Kidney (tissue), 22 donors: ENCODE measurements at places on chromosomes 16 and 17.

DNA sequence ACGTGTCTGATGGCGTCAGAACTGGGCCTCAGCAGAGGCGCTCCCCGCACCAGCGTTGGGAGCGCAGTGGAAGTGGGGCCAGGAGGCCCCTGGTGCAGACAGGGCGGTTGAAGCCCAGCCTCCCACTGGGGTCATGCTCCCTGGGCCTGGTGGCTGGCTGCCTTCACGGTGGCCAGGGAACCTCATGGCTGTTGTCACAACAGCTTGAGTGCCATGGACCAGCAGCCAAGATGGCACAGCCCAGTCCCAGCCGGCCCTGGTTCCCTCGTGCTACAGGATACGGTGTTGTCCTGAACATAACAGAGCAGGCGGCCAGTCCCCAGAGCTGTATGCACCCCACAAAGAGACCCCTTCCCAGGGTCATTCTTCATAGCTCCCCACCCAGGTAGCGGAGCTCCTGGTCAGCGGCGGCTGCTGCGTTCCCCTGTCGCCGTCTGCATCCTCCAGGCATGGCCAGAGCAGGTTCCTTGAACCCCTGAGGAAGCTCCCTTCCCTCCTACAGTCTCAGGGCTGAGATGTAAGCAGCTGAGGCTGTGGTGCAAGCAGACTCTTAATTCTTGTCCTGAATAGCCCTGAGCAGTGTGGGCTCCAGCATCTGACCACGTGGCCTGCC lies 29.7 kb downstream of the NME3 start:
- DNase-seq: no peak

DNA sequence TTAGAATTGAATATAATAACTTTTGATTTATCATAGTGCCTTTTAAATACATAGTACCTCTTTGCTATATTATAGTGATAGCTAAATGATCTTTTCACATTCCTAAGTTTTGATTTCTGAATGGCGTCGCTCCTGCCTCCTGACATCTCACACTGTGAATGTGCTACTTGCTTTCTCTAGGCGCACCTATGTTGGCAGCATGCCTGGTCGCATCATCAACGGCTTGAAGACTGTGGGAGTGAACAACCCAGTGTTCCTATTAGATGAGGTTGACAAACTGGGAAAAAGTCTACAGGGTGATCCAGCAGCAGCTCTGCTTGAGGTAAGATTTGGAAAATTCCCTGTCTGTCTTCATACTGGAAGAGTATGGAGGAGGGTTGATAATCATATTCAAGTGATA lies 29.8 kb upstream of the ABCC11 start:
- DNase-seq: no peak

DNA sequence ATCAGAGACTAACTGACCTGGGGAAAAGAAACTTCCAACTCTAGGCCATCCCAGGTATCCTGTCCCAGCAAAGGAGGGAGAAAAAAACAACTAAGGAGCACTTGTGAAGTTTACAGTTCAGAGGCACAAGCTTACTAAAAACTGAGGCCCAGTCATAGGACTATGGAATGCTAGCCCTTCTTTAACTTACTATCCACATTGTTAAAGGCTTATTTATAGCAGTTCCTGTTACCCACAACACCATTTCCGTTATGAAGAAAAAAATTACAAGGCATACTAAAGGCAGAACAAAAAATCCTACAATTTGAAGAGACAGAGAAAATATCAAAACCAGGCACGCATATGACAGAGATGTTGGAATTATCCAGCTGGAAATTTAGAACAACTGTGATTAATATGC lies 159.1 kb downstream of the CDH11 start:
- DNase-seq: no peak

DNA sequence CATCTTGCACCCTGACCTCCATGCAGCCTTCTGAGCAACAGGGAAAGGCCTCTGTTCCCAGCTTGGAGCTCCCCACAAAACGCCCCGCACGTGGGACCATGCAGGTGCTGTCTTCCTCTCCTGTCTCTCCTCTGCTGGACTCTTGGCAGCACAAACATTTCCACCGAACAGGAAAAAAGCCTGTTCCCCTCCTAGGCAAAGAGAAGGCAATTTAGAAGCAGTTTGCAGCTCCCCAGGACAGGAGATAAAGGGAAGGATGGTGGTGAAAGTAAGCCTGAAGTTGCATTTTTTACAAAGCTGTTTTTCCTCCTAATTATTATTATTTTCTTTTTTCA lies 7.7 kb upstream of the CIBAR2 start:
- DNase-seq: no peak

DNA sequence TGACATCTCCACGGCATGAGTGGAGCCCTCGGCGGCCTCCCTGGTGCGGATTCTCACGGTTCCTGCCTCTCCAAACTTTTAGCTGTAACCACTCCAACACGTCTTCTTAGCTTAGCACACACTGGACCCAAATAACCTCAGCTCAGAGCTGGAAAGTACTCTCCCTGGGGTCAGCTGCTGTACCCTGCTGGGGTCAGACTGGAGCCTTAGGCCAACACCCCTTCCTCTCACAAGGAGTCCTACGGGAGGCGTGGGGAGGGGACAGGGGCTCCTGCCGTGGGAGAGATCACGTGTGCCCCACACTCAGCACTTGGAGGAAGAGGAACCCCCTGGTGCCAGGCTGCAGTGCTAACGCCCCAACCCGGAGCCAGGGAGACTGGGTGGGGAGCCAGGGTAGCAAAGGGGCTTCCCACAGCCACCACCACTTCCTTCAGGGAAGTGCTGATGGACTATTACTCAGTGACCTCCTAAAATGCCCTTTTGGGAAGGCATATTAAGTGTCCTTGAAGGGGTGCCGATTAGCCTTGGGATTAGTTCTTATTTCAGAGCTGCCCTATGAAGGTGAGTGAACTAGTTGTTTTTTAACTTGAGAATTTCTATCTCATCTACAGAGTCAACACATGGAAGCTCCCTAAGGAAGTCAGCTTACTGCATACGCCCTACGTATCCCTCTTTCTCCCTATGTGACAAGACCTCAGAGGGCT lies 124.0 kb downstream of the HIC1 start:
- peak; percentile 23 for DNase-seq

- no peak for DNase-seq
These were observed 16.3 kb downstream of the C16orf46 start for GRCh38 chr16:81060576-81061306.

DNA sequence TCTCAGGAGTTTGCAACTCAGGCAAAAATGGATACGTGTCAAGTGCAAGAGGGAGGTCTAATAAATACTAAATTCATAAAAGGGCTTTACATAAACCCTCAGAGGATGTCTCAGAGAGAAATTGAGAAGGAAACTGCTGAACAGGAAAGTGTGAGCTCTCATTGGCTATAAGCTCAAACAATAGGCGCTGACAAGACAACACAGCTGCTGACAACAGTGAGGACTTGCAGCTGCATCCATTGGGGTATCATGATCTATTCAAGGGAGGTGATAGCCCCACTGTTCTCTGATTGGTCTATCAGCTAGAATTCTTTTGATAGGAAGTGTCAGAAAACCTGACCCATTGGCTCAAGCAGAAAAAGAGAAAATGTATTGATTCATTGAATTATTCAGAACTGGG lies 187.2 kb downstream of the CBLN1 start:
- DNase-seq: no peak

GRCh38 chr16:58124601-58124915 lies 4.6 kb downstream of the CFAP20 start:
- DNase-seq: no peak

- DNase-seq: no peak
These were observed 1.8 kb downstream of the CDH8 start for GRCh38 chr16:62034231-62035114.

DNA sequence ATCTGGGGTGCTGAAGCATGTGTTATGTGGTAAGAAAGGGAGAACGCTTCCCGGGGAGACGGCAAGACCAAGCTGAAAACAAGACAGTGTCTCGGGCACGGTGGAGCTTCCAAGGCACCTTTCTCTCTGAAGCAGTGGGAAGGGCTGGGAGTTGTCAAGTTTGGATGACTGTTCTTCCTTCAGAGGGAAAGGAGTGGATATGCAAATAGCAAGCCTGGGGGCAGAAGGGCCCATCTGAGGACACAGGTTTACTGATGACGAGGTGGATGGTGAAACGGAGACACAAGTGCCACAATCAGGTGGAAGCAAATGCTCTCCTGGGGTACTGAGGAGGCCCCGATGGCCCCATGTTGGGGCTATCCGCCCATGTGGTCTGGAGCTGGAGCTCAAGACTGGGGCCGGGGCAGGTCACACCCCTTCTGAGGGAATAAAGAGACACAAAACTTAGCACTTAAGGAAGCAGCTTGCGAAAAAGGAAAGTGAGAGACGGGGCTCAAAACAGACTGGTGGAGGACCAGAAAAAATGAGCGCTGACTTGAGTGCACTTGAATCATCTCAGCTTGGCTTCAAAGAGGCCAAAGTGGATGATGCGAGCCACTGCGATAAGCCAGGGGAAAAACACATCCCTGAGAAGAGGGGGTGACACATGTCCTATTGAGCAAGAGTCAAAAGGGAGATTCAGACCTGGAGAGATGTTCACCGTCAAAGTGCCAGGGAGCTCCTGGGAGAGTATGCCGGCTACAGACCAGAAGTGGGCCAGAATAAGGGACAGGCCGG lies 34.8 kb upstream of the MTSS2 start:
- no peak for DNase-seq

GRCh38 chr17:75517297-75517865 lies 1.1 kb downstream of the TSEN54 start:
- DNase-seq: no peak

DNA sequence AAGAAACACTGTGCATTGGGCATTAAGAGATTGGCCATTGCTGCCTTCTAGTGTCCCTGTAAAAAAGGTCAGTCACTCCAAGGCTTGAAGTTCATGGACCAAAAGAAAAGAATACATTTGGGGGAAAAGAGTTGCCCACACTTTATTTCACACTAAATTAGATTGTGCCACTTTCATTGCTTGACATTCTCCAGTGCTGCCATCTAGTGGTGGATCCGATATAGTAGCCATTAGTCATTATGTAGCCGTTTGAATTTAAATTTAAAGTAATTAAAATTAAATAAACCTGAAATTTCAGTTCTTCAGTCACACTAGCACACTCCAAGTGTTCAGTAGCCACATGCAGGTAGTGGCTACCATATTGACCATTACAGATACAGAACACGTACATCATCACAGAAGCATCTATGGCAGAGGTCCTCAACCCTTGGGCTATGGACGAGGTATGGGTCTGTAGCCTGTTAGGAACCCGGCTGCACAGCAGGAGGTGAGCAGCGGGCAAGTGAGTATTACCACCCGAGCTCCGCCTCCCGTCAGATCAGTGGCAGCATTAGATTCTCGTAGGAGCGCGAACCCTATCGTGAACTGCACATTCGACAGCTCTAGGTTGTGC lies 21.9 kb upstream of the CDH5 start:
- DNase-seq: no peak

GRCh38 chr17:68462381-68463210 lies 5.3 kb upstream of the WIPI1 start:
- peak; percentile 96 for DNase-seq

DNA sequence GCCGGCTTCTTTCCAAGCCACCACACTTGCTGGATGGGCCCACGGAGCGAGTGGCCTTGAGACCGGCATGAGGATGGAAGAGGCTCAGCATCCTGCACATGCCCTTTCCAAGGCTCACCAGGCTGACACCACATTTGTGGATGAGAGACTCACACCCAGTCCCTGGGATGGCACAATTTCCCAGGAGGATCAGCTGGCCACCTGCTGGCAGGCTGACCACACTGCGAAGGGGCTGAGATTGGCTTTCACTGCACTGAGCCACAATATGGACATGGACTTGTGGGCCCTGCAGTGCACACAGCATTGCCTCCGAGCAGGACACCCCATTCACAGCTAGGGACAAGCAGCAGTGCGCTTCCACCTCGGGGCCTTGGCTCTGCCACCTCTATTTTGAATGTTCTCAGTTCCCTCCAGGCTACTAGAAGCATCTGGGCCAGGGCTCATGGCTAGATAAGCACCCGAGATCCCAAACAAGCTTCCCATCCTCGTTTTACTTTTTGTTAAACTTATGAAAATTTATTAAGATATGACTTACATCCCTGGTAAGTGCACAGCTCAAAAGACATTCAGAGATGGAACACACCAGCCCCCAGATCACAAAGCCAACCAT lies 25.3 kb upstream of the KSR1 start:
- DNase-seq: no peak

GRCh38 chr17:18257268-18257981 lies 1.1 kb downstream of the FLII start:
- DNase-seq: peak; percentile 62

DNA sequence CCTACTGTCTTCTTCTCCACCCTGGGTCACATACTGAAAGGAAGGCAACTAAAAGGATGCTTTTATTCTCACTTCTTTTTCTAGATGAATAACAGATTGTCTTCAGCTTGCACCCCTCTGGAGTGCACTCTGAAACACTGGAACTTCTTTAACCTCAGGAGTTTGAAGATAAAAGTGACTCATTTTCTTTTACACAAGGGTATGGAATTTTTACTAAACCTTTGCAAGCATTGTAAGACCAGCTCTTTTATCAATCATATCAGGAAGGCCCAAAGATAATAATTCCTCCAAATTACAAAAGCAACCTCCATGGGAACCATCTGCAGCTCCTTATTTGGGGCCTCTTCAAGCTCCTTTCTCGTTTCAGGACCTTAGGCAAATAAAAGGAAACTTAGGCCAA lies 193.5 kb upstream of the KIF2B start:
- no peak for DNase-seq

- no peak for DNase-seq
These were observed 590.7 kb upstream of the CDH5 start for GRCh38 chr16:65775829-65776228.

DNA sequence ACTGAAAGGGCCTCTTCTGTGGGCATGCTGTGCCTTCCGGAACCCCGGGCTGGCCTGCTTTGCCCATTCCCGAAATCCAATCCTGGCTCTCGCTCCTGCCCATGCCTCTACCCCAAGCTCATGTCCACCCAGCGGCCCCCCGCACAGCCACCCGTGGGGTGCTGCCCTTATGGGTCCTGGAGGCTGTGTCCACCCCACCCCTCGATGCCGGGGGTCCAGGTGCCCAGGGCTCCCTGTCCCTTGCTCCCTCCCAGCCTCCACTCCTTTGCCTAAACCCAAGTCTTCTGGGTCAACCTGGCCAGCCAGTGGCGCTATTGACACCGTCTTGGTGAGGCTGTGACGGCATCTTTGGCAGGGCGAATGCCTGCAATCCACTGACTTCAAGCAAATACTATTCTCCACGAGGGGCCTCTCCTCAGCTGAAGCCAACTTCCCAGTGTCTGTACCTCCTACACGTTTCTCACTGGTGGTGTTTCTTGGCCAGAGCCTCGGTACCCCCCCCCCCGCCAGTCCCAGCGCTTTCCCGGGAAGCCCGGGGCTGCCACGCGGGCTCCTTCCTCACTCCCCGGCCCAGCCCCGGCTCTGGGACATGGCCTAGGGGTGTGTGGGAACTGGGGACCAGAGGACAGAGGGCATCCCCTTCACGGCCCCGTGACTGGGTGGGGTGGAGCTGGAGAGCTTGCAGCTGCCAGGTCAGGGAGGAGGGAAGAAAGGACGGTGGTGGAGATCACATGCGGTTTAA lies 12.2 kb upstream of the DUS1L start:
- no peak for DNase-seq

DNA sequence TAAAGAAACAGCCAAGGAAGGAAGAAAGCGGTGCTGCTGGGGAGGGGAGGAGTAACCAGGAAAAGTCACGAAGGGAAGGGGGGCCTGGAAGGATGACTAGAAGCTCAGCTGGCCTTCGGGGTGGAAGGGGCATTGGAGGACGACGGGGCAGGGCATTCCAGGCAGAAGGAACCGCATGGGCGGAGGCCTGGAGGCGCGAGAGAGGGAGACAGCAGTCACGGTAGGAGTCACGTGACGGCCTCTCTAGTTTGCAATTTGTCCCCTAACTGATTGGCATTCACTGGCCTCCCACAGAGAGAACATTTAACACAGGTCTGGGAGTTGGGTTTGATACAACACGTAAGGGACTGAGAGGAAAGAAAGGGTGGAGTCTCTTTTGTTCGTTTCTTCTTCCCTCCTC lies 63.9 kb downstream of the RTN4RL1 start:
- peak; percentile 45 for DNase-seq

GRCh38 chr17:43021741-43022512 lies at the start of gene VAT1:
Gene VAT1 (minus strand): TSS chr17:43022385. CDS start chr17:43022322, 63 bp downstream.
- peak; percentile 91 for DNase-seq
